ENCODE measurements at places on chromosomes 6 and 20.

DNA sequence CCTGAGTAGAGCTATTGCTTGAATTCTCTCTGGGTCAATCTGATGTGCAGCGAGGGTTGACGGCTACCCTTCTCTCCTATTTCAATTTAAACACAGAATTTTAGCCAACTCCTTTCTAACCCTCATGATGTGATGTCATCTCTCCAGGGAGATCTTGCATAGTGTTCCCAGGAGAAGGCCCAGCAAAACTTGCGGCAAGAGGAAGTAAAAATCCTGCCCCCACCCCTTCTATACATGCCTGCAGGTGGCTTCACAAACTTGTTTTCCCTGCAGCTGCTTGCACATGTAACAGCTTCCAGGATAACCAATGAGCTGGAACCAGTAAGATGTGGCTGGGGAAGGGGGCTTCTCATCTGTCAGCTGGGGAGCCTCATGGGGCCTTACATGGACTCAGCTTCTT is 169.3 kb upstream of the CDH4 start:
- DNase-seq = no peak

DNA sequence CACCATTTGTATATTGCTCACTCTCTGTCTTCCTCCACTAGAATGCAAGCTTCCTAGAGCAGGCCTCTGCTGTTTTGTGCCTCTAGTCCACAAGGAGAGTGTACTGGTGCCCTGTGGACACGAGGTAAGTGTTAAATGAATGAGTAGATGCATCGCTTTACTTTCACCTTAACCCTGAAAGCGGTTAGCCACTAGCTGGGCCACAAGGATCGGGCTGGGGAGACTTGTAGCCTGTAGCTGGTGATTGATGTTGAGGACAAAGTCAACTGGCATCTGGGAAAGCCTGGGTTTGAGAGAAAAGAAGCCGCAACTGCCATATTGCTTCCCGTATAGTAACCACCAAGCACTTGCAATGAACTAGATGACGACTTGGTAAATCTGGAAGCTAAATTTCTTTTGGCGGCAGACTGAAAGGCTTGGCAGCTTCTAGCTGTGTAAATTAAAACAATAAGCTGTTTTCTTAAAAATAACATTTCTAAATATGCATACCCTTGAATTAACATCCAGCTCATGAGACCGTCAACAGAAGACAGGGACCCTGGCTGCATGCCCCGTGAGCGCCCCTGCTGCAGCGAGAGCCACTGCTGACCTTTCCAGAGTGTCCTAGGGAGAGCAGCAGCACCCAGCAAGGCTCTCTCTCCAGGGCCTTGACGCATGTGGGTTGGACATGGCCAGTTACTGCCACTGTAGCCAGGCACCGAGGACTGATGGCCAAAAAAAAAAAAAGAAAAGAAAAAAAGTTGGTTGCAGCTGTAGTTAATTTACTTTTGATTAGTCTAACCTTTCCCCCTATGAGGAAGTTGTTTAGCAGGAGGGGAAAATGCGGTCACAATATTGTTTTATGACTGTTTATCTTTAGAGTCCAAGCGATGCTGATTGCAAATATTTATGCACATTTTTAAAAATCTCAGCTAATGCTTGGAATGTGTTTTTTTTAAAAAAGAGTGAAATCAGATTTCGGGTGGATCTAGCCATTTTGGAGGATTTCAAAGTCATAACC is 315.1 kb downstream of the TFAP2C start:
- no peak for DNase-seq

- no peak for DNase-seq
Observed at GRCh38 chr6:72977114-72977513, 248.2 kb downstream of the KHDC1L start.

- DNase-seq = peak; percentile 75
Observed at GRCh38 chr20:14055127-14055742, 59.9 kb downstream of the MACROD2 start.

DNA sequence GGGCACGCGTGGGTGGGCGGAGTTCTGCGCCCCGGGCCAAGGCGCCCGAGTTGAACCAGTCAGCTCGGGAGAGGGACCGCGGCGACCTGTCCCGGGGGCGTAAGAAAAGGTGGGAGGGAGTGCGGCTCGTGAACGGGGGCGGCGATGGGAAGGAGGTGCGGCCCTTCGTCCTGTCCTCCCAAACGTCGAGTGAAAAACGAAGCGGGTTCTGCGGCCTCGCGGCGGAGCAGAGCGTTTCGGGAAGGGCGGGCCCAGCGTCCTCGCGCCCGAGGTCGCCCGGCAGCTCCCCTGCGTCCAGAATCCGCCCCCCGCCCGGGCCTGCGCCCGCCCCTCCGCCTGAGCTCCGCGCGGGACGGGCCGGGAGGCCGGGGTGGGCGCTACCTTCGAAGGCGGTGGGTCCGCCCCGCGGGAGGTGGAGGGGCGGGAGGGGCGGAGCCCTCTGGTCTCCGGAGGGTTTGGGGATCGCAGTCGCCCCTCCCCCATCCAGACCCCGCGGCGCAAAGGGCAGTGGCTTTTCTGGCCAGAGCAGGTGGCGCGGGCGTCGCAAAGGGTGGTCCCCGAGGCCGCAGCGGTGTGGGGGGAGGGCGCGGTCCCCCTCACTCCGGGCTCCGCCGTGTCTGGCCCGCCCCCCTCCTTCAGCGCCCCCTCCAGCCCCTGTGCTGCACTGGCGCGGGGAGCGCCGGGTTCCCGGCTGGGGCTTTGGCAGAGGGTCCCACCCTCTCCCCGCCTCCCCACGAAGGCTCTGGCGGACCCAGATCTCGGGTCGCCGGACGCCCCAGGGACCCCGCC is 838 bp downstream of the STMN3 start:
- DNase-seq = peak; percentile 63

DNA sequence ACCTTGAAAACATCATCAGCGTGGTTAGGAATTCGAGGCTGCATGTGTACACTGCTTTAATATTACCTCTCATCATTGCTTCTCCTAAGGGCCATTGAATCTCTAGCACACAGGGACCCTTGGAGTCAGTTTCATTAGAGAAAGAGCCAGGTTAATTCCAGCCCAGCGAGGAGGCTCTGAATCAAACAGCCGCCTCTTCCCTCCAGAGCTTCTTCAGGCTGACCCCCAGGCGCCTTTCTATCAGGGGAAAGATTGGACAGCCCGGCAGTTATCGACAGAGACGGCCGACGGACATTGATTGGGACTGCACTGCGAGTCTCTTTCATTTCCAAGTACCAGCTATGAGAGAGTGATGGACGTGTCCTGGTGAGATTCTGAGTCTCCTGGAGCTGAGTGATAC is 159.2 kb downstream of the ANKRD60 start:
- DNase-seq = no peak

GRCh38 chr6:18431581-18431980 is 44.4 kb downstream of the RNF144B start:
- DNase-seq = no peak

- DNase-seq = peak; percentile 5
Observed at GRCh38 chr6:100593522-100593921, 128.8 kb upstream of the SIM1 start.

DNA sequence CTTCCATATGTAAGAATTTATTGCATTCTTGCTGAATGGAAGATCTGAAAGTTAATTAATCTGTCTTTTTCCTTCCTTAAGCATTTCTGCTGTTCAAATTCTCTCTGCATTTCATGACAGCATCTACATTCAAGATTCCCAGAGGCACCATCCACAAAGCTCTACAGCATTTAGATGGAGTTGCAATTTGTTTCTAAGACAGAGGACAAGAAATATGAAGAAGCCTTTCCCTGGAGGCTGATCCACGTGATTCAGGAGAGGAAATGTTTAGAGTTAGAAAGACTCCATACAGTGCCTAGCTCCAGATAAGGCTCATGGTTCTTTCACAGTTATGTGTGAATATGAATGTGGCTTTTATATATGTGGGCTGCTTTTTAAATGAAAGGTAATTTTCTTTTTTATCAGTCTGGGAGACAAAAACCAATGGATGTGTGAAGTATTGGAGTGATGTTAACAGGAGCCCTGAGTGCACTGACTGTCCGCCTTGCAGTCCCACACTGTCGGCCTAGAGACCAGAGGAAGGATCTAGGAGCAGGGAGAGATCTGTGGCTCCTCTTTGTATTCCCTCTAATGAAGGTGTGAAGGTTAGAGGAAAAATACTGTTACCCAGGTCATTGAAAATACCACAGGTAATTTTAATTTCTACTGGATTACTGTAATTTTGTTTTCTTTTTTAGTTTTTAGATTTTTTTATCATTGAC is 686.6 kb upstream of the GJE1 start:
- no peak for DNase-seq

DNA sequence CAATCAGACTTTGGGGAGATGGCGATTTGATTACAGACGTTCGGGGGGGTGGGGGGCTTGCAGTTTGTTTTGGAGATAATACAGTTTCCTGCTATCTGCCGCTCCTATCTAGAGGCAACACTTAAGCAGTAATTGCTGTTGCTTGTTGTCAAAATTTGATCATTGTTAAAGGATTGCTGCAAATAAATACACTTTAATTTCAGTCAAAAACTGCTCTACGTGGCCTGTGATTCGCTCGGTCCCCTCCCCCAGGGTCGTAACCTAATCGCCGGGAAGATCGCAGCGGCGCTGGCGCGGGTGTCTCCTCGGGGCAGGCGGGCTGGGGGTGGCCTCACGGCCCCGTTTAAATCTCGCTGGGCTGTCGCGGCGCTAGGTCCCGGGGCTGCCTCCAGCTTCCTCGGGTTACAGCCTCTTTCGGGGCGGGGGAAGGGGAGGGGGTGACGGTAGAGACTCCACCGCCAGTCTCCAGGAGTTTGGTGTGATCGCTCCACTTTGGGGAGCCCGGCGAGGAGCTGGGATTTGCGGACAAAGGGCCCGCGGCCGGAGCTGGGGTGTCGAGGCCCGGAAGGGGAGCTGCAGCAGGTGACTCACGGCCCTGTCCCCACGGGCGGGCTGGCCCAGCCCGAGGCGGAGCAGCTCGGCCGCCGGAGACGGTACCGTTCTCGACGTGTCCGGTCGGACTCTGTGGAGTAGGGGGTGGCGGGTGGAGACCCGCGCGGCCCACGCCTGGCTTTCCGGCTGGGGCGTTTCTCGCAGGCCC is 4.2 kb downstream of the FOXC1 start:
- no peak for DNase-seq

- DNase-seq = no peak
Observed at GRCh38 chr20:3580412-3580811, 82.8 kb downstream of the GFRA4 start.

DNA sequence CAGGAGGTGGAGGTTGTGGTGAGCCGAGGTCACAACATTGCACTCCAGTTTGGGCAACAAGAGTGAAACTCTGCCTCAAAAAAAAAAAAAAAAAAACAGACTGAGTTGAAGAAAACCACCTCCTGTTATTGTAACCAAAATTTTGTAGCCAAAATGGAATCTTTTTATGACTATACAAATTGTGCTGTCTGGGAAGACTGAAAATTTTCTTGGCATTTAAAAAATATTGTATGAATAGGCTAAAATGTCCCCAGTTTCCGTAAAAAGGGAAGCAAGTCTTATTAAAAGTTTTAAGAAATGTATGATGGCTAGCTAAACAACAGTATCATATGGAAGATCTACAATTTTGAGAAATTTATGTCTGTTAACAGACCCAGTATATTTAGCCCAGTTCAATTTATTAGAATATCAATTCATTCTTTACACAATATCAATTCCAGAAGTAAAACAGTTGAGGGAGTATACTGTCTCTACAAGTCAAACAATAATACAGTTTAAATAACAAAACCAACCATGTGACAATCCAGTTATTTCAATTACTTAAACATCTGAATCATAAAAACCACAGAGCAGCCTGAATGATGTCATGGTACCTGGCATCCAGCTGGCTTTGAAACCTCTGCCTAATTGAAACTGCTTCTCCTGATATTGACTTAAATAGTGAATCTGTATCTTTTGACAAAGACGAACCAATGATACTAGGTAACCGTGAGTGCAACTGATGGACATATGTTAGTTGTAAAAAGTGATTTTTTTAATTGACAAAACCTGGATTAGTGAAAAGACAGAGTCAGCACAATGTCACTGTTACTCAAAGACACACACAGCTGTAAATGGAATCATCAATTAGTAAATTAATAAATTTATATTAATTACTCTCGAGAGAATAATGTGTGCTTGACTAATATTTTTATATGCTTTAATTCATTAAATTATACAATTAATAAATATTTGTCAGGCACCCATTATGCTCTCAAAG is 166.6 kb upstream of the MARCKS start:
- DNase-seq = peak; percentile 26

DNA sequence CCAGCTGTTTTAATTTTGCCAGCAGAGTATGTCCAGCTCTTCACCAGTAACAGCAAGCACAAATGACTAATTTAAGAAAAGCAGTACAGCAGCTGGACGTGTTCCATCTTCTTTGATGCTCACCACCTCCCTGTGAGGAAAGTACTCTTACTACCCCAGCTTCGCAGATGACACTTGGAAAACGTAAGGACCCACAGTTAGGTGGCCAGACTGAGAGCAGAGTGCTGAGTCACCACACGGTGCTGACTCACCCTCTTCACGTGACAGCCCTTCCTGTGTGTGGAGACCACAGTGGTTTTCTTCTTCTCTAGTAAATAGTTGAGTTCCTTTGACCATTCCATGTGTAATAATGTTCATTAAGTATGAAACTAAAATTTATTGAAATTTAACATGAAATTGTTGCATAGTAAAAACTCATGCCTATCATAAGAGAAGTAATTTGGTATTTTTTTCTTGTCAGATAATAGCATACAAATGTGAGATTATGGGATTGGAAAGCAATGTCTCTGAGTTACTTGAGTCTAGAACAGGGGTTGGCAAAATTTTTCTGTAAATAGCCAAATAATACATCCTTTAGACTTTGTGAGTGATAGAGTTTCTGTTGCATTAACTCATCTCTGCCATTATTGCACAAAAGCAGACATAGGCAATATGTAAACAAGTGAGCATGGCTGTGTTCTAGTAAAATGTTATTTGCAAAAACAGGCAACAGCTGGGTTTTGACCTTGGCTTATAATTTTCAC is 76.6 kb downstream of the SLX4IP start:
- peak; percentile 56 for DNase-seq

- DNase-seq = no peak
Observed at GRCh38 chr6:144352331-144352730, 67.2 kb downstream of the UTRN start.

DNA sequence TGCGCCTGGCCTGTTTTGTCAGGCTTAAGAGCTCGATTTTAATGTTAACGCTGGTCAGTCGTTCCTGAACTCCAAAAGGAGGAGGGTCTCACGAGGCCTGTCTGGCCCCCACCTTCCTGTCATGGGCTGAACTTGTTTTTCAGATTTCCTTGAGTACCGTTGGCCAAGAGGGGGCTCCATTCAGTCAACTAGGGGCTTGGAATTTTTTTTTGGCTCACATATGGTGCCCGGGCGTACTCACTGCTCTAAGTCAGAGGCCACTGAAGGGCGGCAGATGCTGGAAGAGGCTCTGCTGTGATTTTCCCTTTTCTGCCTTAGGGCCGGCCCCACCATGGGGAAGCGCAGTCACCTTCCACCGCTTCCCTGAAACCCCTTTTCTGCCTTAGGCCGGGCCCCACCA is 6.9 kb upstream of the BIRC7 start:
- no peak for DNase-seq

DNA sequence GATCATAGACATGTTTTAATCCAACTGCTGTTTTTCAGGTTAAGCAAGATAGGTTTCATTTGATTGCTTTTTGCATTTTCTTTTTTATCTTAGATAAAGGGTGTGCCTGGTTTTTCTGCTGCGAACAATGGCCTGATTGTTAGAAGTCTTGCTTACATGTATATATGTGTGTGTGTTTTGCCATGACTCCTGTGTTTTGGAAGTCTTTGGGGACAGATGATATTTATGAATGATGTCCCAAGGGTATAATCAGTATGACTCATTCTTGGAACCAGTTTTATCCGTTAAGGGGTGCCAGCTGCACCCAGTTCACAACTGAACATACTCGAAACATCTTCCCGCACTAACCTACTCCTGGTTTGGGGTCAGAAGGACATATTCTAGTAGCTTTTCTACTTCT is 230.1 kb upstream of the SUPT3H start:
- DNase-seq = no peak

- no peak for DNase-seq
Observed at GRCh38 chr20:46573788-46574584, 23.5 kb upstream of the OCSTAMP start.
